ENCODE measurements at places on chromosomes 5 and 9. TPM values are rescaled to one million over a fixed set of nuclear protein-coding genes. Genes with fewer than 3 reads are reported as not detected.

DNA sequence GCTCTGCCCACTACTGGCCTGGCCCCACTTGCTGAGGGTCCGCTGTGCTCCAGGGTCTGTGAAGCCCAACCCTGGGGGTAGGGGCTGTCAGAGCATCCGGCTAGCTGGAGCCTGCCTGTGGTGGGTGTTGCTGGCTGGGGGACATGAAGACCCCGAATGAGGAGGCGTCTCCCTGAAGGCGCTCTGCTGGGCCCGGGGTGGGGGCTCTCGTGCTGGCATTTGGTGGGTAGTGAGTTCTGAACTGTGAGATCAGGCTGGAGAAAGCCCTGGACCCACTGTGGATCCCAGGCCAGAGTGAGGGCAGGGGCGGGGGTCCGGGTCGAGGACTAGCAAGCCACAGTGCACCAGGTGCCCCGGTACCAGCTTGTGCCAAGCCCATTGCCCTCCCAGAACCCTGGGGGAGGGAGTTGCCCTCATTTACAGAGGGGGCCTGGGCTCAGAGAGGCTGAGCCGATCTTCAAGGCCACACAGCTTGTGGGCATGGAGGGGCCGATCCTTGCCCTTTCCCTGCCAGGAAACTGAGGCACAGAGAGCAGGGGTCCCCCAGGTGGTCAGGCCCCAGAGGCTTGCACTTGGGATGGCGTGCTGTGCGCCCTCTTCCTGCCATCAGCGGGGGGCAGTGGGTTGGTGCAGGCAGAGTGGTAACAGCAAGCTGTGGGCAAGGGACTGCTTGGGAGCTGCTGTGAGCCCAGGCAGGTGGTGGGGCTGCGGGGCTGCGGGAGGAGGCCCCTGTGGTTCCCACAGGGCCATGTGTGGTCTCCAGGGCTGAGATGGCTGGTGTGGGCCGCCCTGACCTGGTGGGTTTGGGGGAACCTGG, 15.9 kb downstream of the RXRA start:
- no peak for DNase-seq

HTR1A gene
- not detected for total RNA-seq

DNA sequence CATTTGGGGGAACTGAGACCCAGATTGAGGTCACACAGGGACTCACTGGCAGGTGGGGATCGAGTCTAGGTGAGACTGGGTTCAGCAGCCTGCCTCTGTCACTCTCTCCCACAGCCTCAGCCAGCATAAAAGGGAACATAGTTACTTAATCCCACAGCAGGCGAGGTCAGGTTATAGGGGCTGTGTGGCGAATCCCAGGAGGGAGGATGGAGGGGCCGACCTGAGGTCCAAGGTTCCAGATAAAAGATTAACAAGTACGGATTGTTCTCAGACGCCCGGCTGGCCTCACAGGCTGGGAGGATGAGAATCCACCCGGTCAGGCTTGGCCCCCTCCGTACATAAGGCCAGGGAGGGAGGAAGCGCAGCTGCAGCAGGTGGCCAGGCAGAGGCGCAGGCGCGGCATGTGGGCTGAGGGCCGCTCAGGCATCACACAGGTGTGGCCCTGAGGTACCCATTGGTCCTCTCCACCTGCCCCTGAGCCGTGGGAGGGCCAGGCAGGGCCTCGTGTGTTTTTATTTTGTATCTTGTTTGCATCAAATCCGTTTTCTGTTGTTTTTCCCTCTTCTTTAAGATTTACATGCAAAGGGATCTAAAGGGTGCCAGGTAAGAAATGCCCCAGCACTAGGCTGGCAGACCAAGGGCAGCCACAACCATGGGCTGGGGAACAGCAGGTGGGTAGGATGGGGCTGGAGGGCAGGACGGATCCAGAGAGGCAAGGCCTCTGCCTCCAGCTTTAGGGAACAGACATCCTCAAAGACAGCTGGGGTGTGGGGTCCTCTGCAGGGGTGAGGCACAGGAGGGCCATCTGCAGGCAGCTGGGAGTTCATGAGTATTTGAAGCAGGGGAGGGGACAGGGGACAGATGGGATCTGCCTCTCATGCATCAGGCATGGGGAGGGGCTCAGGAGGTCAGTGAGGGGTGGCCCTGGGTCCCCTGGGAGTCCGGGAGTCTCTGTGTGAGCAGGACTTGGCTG, 3.6 kb downstream of the SUSD3 start:
- DNase-seq, result no peak

GRCh38 chr9:5557606-5558587, 47.6 kb downstream of the PDCD1LG2 start:
- peak; percentile 37 for DNase-seq

GRCh38 chr5:164027738-164028137, 522.3 kb downstream of the MAT2B start:
- no peak for DNase-seq

DNA sequence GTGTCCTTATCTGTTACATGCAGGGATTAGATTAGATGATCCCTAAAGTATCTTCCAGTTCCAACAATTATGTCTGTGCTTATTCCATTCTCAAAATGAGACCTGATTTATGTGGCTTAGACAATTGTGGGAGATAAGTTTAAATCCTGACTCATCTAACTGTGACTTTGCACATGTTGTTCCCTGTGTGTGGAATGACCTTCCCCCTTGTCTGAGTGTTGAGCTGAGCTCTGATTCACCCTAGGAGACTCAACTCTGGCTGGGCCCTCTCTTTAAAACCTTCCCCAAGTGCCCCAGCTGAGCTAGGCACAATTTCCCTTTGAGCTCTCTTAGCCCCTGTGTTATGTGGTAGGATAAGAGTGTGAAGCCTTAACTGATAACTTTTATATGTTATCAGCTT, 118.9 kb upstream of the ELL2 start:
- no peak for DNase-seq

GRCh38 chr5:164020116-164020515, 514.7 kb downstream of the MAT2B start:
- no peak for DNase-seq

- DNase-seq, result no peak
Measured at GRCh38 chr5:141733198-141733597, 51.2 kb upstream of the ARAP3 start.

DNA sequence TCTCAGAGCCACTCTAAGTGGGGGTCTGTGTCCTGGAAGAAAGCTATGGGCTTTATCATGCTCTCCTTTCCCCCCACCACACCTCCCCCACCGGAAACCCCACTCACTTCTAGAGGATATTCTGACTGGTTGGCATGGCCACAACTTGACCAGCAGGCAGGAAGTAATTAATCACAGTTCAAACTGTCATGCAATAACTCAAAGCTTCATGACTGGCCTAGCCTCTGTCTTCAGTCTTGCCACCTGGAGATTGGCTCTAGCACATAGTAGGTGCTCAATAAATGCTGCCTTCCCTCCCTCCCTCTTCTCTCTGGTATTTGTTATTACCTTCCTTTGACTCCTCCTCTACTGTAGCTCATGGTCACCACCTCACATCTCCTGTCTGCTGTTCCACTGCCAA, 124.7 kb downstream of the GABBR2 start:
- DNase-seq, result no peak

SARDH gene
- total RNA-seq, result 61.0 TPM

DNA sequence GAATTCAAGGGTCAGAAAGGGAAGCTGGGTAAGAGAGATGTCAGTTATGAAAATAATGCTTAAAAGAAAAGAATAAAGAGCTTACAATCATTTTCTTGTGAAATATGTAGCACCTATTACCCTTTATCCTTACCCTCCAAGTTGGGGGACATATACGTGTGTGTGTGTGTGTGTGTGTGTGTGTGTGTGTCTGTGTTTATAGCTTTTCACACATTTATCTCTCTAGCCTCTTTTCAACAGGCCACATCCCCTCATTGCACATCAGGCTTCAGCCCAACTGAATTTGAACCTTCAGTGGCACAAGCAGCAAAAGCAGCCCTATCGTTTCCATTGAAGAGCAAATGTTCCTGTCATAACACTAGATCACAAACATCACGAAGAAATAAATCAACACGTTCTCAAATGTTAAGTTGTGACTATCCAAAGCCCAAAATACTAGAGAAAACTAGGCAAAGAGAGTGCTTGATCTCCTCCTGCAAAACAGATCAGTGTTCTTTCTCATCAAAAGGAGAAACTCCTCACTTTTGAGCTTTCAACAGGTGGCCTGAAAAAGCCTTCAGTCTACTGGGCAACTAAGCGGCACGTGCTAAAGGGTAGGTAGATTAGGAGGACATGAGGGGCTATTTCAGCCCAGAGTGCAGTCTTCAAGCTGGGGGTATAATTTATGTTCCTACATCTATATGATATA, 416.4 kb downstream of the EFNA5 start:
- DNase-seq, result no peak

DNA sequence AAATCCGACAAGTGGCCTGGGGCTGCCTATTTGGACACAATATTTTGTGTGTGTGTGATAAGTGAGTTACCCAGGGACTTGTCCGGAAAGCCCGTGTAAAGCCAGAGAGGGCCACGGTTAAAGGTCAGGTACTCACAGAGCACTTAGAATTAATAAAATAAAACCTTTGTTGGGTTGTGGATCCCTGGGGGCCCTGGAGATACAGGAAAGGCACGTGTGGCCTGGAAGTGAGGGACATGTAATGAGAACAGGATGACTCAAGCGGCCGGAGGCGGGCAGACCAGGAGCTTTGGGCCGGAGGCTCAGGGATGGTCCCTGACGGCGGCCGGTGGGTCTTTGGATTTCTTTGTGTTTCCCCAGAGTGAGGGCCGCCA, 1.0 kb downstream of the DMRT2 start:
- no peak for DNase-seq

CDK7 gene
- total RNA-seq, result 14.5 TPM

GRCh38 chr9:101197026-101197425, 168.5 kb downstream of the PLPPR1 start:
- no peak for DNase-seq

GCNT1 gene
- 7.3 TPM for total RNA-seq

- no peak for DNase-seq
Measured at GRCh38 chr9:13268469-13268868, 11.0 kb downstream of the MPDZ start.

DNA sequence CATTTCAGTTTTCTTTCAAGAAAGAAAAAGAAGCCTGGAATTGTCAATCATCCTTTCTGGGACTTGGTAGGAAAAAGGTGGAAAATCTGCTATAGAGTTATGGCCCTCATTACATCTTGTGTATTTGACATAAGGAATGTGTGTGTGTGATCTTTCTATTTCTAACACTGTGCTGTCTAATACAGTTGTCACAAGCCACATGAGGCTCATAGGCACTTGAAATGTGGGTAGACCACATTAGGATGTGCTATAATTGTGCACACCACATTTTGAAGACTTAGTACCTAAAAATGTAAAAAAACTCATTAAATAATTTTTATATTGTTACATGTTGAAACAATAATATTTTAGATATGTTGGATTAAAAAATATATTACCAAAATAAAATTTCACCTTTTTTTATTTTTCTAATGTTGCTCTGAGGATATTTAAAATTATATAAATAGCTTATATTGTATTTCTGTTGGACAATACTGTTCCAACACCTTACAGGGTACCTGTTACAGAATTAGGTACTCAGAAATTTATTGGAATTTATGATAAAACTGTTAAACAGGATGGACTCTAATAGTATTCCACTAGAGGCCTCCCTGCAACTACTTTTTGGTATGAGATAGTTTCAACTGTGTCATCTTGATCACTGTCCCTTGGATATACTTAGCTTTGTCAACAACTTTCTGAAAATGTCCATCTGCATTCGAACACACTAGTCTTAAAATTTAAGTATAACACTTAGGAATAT, 18.4 kb downstream of the MSANTD3 start:
- DNase-seq, result no peak

GRCh38 chr9:93960221-93960970, 5.2 kb upstream of the BARX1 start:
- peak; percentile 37 for DNase-seq

- DNase-seq, result no peak
Measured at GRCh38 chr5:171773106-171773505, 12.5 kb upstream of the SMIM23 start.

DNA sequence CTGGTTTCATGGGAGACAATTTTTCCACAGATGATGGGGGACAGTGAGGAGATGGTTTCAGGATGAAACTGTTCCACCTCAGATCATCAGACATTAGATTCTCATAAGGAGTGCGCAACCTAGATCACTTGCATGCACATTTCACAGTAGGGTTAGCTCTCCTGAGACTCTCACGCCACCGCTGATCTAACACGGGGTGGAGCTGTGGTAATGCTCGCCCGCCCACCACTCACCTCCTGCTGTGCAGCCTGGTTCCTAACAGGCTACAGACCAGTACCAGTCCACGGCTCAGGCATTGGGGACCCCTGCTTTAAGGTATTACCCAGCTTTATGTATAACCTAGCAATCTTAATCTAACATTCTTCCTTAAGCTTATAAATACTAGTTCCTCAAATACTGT, 35.6 kb downstream of the TTC39B start:
- DNase-seq, result no peak

AIF1L gene
- 4.9 TPM for total RNA-seq

DNA sequence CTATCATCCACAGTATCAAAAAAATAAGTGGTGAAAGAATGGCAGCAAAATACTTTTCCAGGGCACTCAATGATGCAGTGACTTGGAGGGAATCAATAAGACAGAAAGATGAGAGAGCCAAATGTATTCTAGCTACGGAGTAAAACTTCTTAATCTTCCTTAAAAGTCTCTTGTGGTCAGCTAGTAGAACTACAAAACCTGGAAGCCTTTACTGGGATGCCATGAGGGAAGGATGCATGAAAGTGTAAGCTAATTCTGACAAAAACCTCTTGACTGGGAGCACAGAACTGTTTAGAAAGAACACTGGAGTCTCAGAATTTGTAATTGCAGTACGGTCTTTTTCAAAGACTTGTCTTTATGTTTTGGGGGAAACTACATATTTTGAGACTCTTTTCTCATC, 432.8 kb upstream of the PTPRD start:
- DNase-seq, result no peak

DNA sequence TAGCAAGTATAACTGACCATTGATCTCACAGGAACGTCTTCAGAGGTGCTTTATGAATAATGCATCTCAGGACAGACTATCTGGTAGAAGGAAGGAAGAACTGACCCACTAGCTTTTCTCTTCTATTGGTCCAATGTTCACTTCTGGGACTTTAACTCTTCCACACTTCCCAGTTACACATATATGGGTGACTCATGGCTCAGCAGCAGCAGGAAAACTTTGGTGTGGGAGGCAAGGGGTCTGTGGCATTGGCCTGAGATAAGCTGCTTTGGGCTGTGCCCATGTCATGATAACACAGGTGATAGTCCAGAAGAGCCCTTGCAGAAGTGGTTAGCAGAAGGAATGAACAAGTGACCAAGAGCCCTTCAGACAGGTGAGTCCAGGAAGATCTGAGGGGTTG, 148.8 kb downstream of the RAB3C start:
- no peak for DNase-seq

Data from body of pancreas (tissue), 4 donors.